Kidney epithelial cell (primary cell): ENCODE measurements at places on chromosomes 16 and 17. TPM values are rescaled to one million over a fixed set of nuclear protein-coding genes. Genes with fewer than 3 reads are reported as not detected.

- DNase-seq = no peak
Observed at GRCh38 chr17:81069135-81069645, 34.2 kb downstream of the BAIAP2 start.

DNA sequence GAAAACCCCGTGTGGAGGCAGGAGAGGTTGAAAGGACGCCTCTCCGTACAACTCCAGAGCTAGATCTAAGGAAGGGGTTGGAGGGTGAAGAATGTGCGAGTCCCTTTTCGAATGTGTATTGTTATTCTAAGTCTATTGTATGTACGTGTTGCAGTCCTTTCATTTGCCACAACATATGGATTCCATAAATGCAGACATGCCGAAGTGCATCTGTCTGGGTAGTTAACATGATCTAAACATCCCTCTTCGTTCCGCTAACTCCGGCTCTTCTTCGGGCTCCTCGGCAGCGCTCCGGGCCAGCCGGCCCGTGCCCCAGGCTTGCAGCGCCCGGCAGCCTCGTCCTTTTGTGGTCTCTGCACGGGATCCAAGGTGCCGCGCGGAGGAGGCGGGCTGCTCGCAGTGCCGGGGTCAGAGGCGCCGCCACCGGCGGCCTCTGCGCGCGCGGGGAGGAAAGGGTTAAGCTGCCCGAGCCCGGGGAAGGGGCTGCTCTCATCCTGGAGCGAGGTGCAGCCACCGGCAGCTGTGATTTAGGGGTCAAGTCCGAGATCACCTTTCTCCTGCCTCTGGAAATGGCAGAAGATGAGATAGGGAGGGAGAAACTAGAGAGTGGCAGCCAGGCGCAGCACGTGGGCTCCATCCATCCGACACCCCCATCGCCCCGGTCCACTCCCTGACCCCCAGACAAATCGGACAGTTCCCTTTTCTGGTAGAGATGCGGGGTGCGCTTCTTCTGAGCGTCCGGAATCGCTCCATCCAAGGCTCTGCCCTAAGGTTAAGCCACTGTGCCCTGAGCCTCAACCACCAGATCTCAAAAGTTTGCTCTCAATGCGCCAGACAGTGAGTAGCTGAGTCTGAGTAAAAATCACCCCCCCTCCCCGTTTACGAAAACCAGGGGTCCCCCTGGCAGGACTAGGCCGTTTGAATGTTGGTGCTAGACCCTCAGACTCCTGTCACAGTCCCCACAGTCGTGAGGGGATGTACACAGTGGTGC lies 15.1 kb upstream of the ZFHX3 start:
- no peak for DNase-seq

- no peak for DNase-seq
Observed at GRCh38 chr17:82772026-82772425, 20.2 kb downstream of the TBCD start.

DNA sequence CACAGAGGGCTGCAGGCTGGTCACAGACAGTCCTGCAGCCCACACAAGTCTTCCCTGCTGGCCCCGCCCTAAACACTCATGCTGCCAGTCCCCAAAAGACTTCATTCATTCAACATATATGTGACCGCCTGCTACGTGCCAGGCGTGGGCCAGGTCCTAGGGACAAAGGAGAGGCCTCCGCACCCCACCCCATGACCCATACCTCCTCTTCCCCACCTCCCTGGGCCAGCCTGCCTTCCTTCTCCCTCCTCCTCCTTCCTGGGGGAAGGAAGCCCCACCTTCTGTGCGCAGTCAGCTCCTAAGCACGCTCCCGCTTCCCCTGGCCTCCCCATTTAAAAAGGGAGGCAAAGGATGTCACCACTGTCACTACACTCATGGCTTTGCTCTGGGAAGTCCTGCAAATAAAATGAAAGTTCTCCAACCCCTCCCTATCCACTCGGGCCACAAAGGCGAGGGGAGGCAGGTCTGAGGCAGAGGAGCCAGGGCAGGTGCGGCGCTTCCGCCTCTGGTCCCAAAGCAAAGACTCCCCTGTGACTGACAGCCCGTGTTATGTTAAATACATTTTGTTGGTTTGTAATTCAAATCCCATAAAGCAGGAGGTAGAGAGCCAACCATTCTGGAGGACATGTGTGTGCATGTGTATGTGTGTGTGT lies 9.0 kb downstream of the DNAAF8 start:
- no peak for DNase-seq

GRCh38 chr16:86834451-86835035 lies 256.2 kb downstream of the FOXL1 start:
- peak; percentile 48 for DNase-seq

DNA sequence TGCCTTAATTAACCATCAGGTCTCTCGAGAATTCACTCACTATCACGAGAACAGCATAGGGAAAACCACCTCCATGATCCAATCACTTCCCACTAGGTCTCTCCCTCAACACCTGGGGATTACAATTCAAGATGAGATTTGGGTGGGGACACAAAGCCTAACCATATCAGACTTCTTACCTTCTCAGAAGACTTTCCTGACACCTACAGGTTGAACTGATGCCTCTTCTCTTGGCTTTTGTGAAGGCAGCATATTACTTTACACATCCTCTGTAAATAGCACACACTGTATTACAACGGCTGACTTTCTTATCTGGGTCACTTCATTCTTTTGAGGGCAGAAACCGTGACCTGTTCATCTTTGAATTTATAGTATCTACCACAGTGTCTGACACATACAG lies 23.6 kb downstream of the BMERB1 start:
- no peak for DNase-seq

The USP22 gene
- 235 and 248 TPM in 2 replicates for total RNA-seq

The PHF12 gene
- total RNA-seq = 19.6 and 30.8 TPM in 2 replicates

The MYO15A gene
- 0.21 and 0.33 TPM in 2 replicates for total RNA-seq
